Nucleus accumbens (tissue), 56 donors: ENCODE measurements at places on chromosomes 4 and X.

DNA sequence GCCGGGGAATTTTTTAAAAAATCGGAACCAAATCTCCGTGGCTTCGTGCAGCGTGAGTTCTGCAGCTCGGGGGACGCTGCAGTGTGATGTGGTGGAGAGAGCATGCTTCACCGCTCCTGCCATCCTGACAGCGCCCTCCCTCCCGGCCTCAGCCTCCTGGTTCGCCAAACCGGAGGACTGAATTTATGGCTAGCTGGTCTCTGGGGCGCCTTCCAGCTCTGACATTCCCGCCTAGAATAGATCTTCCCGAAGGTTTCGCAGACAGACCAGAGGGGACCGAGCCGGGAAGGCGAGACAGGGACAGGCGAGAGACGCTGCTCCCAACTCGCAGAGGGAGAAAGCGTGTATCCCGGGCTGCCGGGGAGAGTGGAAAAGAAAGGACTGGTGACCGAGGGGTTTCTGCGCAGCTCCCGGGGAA is 25.9 kb downstream of the HOPX start:
- peak; percentile 22 for DNase-seq

- DNase-seq: no peak
These were observed 89.3 kb downstream of the MGST2 start for GRCh38 chr4:139754938-139755337.

GRCh38 chr4:188781655-188782054 is 642.4 kb downstream of the TRIML1 start:
- DNase-seq: no peak

DNA sequence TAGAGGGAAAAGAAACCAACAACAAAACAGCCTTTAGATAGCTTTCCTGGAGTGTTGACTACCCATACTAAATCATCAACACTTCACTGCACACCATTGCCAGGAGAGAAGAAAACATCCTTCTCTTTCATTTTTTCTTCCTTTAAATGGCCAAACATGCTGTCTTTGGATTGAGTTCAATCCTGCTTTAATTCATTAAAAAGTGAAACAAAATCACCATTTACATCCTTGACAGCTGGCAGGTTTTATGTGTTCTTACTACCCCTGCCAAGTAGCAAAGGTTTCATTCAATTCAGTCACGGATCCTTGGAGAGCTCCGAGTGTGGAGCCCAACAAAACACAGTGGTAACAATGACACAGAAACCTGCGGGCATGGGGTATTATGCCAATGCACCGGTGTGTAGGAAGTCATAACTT is 568.3 kb downstream of the ANKRD50 start:
- no peak for DNase-seq
